ENCODE measurements at places on chromosomes 5 and 9.
A peak's percentile ranks its signal among the peaks of the same experiment; 100 is the strongest.

DNA sequence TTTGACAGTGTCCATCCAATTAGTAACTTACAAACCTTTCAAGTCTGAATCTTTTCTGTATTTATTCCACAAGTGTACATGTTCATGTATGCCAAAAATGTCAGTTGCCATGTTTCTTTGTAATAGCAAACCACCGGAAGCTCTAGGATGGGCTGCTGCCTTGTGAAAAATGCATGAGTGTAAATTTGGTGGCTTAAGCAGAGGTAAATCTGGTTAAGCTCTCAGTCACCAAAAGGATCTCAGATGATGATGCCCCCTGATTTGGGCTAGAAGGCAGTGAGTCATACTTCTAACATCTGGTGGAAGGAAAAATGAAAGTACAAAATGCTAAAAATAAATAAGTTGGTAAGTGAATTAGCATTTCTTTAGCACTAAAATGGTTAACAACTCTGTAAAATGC lies 567.5 kb downstream of the ELAVL2 start:
- DNase-seq, result no peak

- DNase-seq, result peak; percentile 37
Measured at GRCh38 chr9:2570615-2571479, 50.7 kb upstream of the VLDLR start.

- no peak for DNase-seq
Measured at GRCh38 chr5:69498384-69498783, 5.8 kb downstream of the OCLN start.

DNA sequence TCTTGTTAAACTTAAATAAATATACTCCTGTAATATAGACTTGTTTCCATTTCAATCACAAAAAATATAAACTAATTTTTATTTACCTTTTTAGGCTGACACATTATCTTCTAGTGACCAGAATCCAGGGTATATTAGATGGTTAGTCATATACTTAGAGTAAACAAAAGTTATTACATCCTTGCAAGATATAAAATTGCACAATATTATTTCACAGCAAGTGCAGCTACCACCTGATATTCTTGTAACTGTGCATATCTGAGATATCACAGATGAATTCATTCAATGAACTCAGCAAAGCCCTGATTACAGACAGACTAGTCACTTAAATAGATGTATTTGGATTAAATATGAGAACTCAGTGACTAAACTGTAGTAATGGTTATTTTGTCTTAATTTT lies 25.6 kb upstream of the ARRDC3 start:
- DNase-seq, result no peak

DNA sequence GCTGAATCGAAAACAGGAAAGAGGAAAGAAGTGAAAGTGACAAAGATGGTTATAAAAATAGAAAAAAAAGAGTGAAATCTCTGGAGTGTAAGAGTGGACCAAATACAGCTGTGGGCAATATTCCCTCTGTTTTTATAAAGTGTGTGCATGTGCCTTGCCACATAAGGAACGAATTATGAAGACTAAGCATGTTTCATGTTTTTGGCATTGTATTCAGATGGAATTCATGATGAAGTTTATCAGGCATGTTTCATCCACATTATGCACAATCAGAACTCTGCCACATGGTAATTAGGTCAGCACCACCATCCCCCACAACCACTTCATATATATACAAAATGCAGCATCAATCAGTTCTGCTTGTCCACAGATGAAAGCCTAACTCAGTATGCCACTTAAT lies 348.0 kb downstream of the ZNF608 start:
- no peak for DNase-seq

- DNase-seq, result peak; percentile 80
Measured at GRCh38 chr5:13957032-13957645, 12.7 kb upstream of the DNAH5 start.

DNA sequence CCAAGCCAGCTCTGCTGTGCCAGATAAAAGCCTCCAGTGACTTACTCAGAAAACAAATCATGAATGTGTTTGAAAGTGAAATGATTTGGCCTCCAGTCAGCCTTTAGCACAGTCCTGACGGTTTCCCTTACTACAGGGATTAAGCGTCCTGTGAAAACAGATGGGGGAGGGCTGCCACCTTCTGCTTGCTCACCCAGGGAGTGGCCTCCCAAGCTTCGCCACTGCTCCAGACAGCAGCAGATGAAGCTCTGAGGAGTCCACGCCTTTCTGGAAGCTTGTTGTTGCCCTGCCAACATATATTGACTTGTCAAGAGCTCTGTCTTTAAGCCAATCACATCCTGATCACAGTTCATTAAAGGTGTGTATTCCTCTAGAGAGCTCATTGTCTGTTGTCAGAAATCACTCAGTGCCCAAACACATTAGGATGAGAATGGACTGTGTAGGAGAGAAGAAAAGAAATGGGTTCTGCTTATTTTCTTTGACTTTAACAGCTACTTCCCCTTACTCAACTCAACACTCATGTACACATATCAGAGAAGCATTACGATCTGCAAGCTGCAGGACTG lies 4.9 kb upstream of the FYB1 start:
- DNase-seq, result no peak

DNA sequence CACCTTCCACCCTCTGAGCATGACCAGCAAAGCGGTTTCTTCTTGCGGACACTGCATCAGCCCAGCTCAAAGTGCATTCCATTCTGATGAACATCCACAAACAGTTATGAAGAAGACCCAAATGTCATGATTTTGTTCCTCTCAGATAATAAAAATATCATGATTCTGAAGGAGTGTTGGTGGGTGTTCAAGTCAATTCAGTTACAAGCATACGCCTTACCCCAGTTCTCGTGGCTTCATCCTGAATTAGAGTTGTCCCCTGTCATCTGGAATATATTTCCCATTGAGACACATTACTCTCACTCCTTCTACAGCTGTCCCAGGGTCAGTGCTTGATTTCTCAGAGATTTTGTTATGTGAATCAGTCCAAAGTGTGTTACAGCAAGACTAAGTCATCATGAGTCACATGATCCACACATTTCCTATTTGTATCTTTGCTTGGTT lies 325.4 kb downstream of the RFX3 start:
- DNase-seq, result no peak

DNA sequence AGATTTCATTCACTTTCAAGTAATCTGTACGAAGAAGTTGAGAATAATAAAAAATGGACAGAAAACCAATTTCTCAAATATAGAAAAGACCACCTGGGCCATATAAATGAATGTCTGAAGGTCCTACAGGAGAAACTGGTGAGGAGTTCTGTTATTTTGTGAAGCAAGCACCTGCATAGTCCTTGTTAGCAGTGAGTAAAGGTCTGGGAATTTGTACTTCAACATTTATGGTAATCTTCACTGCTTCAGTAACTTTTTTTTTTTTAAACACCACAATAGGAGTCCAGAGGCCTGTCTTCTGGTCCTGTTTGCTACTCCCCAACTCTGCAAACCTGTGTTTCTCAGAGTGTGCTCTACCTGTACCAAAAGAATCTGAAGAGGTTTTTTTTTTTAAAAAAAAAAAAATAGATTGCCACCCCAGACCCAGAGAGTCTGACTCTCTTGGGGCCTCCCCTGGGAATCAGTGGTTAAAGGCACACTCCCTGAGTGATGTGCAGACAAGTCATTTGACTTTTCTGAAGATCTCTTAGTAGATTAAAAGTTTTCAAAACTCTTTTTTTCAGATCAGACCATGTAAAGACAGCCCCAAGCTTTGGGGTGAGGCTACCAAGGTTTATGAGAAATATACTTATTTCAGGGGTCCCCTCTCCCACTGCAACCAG lies 55.5 kb downstream of the FAM81B start:
- DNase-seq, result no peak

DNA sequence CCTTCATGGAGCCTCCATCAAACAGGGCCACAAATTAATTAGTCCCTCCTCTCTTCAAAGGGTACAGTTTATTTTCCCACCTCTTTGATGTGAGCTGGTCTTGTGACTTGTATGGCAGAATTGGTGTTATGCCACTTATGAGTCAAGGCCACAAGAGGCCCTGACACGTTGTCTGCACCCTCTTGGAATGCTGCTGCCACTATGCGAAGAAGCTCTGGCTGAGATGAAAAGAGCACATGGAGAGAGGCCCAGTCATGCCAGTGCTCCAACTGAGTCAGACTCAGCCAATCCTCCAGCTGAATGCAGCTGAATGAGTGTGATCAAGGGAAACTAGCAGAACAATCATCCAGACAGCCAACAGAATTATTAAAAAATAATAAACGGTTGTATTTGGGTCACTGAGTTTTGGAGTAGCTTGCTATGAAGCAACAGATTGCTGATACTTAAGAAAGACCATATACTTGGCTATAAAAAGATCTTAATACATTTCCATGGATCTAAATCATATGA lies 128.3 kb downstream of the MARCHF11 start:
- no peak for DNase-seq

- no peak for DNase-seq
Measured at GRCh38 chr9:78026416-78026815, 5.2 kb downstream of the GNAQ start.

DNA sequence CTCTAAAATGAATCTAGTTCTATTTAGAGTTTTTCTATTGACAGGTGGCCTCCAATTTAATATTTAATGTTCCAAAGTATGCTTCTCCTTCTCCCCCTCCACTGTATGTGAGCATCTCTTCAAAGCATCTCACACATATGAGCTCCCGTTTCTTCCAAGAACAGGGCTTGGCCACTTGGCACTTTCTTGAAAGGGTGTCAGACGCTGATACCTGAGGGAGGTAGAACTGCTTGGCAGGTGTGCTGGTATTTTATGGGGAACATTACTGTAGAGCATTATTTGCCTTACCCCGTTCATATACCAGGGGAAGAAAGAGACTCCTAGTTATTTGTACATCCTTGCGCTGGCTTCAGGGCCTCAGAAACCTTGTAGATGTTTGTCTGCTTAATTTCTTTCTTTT lies 1.9 kb downstream of the RCL1 start:
- DNase-seq, result no peak

DNA sequence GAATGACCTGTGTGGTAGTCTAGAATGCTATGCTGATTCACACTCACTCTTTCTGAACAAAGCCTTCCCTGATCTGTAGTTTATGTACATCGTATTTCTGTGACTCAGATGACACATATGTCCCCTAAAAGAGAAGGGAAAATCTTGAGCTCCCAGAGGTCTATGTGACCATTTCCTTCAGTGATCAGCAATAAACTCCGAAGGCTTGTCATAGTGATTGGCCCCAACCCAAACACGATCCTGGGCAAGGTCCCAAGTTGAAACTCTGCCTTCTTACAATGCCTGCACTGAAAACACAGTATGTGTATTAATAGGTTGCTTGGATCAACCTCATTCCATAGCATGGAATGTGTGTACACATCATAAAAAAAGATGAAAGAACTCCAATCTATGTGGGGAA lies 685.8 kb downstream of the MAT2B start:
- no peak for DNase-seq

DNA sequence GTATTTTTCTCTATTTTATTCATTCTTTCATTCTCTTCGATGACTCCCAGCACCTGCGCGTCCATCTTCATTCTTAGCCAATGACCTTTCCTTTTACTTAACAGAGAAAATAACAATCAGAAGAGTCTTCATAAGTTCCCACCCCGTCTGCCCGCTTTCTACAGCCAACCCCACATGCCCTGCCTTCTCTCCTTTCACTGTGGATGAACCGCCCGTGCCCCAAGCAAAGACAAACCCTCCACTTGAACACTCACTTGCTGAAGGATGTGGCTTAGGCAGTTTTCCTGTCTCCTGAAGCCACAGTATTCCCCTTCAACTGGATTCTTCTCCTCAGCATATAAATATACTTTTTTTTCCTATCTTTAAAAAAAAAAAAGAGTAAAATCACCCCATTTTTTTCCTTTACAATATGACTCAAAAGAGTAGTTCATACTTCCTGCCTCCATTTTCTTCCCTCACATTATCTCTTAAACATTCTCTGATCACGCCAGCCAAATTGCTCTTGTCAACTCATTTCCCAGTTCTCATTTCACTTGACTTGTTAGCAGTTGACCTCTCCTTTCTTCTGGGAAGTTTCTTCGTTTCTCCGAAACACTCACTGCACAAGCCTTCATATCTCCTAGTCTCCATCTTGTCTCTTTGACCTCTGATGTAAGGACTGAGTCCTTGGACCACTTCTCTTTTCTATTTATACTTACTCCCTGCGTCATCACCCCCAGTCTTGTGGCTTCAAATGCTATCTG lies 11.1 kb downstream of the NIPSNAP3B start:
- no peak for DNase-seq

- DNase-seq, result no peak
Measured at GRCh38 chr9:133139246-133140173, 18.5 kb upstream of the RALGDS start.

DNA sequence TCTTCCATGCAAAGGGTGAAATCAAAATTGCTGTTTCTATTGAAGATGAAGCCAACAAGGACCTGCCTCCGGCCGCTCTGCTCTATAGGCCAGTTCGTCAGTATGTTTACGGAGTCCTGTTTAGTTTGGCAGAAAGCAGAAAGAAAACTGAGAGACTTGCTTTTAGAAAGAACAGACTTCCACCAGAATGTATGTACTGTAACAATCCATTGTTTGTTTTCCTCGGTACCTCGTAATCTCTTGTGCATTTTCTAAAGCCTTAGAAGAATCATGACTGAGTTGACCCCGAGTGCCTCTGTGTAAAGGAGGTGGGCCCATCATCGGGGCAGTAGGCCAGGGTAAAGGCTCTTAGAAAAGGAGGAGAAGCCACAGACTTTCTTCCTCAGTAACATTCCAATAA lies 44.2 kb upstream of the PHF2 start:
- no peak for DNase-seq

GRCh38 chr5:75536147-75536546 lies 24.5 kb downstream of the POLK start:
- no peak for DNase-seq

- no peak for DNase-seq
Measured at GRCh38 chr9:130199605-130200004, 27.4 kb downstream of the NCS1 start.

DNA sequence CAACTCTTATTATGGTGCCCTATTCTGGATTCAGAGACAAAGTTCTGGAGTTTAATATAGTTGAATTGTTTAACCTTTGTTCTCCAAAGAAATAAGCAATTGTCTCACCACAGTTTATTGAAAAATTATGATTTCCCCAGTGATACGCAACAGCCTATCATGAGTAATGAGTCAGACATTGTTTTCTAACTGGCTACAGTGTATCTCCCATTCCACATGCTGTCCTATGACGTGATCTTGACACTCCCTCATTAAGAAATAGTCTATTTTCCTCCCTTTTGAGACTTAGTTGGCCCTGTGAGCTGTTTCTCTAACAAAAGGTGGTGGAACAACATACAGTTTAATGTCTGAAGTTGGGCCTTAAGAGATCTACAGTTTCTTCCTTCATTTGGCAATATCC lies 1290.6 kb upstream of the CDH6 start:
- no peak for DNase-seq

GRCh38 chr9:129891569-129891968 lies 56.3 kb downstream of the USP20 start:
- DNase-seq, result no peak

- DNase-seq, result no peak
Measured at GRCh38 chr9:35726931-35727330, 5.1 kb downstream of the TLN1 start.

DNA sequence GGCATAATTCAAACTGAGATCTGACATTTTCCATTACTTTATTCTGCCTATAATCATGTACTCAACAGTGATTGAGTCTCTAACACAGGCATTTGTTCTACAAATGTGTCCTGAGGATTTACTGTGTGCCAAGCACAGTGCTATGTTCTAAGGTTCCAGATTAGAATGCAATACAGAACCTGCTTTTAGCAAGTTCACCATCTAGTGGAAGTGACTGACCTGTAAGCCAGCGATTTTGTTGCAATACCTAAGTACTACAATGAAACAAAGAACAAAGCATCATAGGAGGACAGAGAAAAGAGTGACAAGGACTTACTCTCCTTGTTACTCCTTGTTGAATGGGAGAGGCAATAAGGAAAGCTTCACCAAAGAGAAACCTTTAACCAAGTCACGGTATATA lies 348.1 kb downstream of the ELAVL2 start:
- no peak for DNase-seq

- DNase-seq, result no peak
Measured at GRCh38 chr5:143056792-143057579, 286.8 kb downstream of the ARHGAP26 start.

Measured in NCI-H2081 (cell line).